ENCODE measurements at places on chromosomes 7 and 10.

GRCh38 chr7:41881331-41882130, 178.6 kb upstream of the INHBA start:
- DNase-seq = peak; percentile 81

DNA sequence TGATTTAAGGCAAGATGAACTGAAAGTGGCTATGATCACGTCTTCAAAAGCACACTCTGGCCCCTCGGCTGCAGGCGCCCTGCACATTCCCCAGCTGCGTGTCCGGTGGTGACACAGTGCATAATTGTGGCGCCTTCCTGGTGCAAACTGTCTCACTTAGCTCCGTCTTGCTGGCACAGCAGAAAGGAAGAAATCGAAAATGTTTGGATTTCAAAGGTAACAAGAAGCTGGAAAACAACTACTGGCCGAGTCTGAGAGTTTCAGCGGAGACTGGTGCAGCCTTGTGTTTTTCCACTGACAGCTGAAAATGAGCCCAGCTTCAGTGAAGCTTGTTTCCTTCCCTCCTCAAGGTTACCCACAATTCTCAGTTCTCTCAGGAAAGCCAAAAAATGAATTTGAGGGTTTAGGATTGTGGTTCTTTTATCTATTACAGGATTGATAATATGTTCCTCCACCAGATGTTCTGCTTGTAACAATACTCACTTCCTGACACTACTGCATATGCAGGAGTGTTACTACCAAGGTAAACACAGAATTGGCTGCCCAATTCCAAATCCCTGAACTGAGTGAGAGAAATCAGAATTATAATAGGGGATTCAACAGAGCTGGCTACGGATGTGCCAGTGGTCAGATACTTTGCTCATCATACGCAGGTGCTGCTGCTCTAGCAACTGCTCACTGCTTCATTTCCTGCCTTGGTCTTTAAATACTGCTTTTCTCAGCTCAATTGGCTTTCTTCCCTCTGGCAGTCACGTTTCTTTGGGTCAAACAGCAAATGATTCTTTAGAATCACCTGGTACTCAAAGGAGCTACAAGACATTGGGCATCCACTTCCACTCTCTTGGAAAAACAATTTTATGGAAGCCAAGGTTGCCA, 63.7 kb downstream of the TRUB1 start:
- DNase-seq = no peak

DNA sequence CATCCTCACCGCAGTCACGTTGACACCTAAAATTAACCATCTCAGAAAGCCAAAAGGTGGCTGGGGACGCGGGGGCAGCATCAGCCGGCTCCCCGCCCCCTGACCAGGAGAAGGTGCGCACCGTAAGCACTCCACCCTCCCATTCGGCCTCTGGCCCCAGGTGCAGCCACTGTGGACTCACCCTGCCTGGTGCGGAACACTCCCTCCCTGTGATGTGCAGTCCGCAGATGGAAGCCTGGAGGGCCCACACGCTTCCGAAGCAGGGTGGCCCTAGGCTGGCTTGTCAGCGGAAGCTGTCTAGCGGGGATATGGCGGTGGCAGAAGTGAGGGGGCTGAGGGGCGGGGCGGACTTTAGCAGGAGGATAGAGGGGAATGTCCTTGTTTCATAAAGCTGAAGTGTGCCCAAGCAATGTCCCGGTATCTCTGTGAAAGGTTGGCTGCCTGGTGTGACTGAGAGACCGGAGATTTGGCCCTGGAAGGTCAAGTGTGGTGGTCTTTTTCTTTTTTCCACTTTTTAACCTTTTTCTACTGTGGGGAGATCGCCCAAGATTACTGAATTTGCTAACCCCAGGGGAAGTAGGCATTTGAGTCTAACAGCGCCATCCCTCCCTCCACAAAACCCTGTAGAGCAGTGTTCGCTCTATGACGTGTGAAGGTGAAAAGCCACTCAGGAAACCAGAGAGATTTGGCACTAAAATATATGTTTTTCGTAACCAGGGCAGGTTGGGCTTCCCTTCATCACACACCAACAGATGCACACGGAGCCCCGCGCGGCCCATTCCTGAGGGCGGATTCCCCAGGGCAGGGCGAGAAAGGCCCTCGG, 74.7 kb downstream of the CXCL12 start:
- DNase-seq = no peak

DNA sequence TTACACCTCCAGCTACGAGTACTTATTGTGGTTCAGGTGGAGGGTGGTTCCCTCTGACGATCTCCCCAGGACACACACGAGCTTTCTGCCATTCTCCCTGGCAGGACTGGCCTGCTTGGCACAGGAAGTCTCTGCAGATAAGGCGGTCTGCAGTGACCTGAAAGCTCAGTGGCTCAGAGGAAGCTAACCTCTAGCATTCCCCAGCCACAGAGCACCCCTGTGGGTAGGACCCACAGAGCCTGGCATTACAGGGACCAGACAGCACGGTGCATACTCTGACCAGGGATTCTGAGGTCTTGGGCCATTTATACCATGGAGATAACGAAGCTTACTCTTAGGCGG, 1.9 kb upstream of the GPR146 start:
- DNase-seq = no peak

DNA sequence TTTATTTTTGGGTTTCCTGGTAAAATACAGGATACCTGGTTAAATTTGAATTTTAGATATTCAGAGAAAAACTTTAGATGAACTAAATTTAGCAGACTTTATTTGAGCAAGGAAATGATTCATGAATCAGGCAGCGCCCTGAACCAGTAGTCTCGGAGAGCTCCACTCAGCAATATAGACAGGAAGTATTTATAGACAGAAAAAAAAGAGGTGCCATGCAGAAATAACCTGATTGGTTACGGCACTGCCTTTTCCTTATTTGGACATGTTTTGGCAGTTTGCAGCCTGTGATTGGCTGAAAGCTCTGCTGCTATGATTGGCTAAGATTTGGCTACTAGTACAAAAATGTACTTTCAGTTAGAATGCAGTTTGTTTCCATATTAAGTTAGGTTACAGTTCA, 198.3 kb upstream of the DKK1 start:
- no peak for DNase-seq

DNA sequence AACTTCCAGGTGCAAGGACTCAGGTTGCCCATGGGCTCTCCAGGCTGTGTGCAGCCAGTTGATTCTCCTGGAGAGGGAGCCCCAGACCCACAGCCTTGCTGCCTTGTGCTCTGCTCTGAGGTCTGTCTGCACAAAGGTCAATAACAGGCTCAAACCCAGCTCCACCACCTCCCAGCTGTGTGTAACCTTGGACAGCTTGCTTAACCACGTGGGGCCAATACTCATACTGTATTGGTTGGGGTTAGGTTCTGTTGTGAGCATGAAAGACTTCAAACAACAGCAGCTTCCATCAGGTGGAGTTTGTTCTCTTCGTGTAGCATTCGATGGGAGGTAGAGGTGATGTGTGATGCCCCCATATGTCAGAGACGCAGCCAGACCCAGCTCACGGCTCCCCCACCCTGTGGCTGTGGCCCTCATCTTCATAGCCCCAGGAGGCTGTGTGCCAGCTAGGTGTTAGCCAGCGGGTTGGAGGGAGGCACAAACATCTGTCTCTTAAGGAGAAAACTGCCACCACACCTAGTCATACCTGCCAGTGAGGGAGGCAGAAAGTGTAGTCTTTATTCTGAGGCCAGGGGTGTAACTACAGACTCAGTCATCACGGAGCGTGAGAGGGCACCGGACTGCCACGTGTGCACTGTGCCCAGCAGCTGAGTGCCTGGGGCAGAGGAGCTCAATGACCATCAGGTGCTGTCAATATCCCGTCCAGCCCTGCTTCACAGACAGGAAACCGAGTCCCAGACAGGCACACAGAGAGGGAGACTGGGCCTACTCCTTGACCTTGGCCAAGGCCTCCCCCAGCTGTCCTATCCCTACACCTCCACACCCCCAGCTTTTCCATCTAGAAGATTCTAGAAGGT, 8.1 kb upstream of the POLD2 start:
- no peak for DNase-seq

DNA sequence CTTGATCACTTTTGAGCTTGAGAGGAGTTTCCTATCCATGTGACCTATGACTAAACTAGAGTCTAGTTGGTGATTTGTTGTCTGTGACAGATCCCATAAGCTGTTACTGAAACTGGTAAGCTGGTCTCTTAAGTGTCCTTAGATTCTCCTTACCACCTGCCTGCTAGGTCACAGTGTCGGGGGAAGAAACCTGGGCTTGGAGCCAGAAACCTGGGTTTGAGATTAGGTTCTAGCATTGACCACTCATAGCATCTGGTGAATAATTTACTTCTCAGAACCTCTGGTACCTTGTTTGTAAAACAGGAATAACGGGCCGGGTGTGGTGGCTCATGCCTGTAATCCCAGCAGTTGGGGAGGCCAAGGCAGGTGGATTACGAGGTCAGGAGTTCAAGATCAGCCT, 21.8 kb upstream of the ITPRID1 start:
- DNase-seq = no peak

DNA sequence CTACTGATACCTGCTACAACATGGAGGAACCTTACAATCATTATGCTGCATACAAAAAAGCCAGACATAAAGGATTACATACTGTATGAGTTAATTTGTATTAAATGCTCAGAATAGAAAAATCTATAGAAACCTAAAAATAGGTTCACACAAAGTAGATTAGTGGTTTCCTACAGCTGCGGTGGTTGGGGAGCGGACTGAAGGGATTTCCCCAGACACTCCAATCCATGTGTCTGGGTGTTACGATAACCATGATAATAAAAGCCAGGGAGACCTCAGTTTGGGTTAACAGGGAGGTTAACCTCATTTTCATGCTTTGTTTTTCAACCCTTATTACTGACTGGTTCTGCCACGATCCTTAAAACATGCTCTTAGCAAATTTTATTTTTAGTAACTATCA, 355.9 kb downstream of the KCNMA1 start:
- DNase-seq = no peak

DNA sequence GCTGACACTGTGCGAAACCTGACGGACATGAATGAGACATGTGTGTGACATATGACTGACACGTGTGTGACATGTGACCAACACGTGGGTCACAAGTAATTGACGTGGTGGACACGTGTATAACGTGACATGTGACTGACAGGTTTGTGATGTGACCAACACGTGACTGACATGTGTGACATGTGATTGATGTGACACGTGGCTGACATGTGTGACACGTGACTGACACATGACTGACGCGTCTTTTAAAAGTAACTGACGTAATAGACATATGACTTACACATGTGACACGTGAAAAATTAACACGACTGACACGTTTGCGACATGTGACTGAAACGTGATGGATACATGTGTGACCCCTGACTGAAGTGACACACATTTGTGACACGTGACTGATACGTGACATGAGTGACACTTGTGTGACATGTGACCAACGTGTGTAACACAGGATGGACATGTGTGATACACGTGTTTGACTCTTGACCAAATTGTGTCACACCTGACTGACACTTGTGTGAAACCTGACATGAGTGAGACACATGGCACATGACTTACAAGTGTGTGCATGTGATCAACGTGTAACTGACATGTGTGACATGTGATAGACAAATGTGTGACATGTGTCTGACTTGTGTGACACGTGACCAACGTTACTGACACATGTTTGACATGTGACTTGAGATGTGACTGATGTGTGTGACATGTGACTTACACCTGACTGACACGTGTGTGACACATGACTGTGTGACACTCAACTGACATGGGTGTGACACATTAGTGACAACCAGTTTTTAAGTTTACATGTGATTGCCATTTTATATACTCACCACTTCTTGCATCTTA, 56.9 kb downstream of the ZNF92 start:
- DNase-seq = no peak

GRCh38 chr10:80957161-80957560, 419.5 kb downstream of the SH2D4B start:
- no peak for DNase-seq

DNA sequence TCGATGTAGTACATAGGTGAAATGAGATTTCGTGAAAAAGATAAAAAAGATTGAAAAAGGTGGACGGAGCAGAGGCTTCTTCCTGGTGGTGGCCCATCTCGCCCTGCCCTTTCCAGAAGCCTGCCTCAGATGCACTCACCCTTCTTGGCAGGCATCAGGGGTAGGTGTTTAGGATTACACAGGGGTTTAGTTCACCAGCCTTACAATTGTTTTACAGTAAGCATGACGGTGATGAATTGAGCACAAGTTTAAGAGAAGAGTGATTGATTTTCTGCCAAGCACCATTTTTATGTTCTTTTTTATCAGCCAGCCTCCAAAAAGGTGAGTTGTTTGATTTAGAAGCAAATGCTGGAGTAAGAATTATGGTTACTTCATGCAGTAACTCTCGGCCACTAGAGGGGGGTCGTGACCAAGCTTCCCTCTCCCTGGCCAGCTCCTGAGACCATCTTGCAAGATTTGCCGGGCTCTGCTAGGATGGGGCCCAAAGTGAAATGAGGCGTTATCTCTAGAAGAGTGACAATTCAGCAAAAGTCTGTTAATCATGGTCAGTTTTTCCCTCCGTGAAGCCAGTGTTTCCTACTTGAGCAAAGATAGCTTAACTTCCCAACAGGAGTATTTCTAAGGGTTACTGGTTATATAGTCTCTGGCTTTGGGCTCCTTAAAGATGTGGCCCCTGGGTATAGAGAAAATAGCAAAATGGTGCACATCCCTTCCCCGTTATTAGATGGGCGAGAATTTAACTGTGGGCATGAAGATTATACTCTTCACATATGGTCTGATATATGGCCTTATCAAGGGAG, 228.8 kb downstream of the BMPER start:
- no peak for DNase-seq

- DNase-seq = no peak
Observed at GRCh38 chr10:34310234-34310633, 504.9 kb downstream of the PARD3 start.

GRCh38 chr7:881441-882234, 5.3 kb downstream of the GET4 start:
- no peak for DNase-seq

GRCh38 chr10:98676895-98677294, 230.2 kb upstream of the HPS1 start:
- no peak for DNase-seq

GRCh38 chr7:5139998-5140397, 50.0 kb upstream of the WIPI2 start:
- DNase-seq = peak; percentile 41

GRCh38 chr7:30270921-30271320, 13.5 kb upstream of the ZNRF2 start:
- DNase-seq = no peak

DNA sequence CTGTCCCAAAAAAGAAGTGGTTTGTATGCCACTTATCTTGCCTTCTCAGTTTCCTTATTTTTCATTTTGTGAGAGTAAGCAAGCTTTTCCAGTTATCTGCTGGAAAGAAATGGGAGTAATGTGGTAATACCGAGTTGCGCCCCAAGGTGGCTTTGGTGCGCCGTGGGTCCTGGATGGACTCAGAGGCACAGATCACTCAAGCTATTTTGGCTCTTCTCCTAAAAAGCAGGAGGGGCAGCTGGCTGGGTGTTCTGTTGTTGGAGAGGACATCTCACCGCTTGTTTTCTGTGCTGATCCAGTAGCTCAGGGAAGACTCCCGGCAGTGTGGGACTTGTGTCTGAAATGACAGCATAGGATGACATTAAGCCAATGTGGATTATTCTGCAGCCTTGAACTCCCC, 16.4 kb downstream of the PRKRIP1 start:
- DNase-seq = peak; percentile 55

DNA sequence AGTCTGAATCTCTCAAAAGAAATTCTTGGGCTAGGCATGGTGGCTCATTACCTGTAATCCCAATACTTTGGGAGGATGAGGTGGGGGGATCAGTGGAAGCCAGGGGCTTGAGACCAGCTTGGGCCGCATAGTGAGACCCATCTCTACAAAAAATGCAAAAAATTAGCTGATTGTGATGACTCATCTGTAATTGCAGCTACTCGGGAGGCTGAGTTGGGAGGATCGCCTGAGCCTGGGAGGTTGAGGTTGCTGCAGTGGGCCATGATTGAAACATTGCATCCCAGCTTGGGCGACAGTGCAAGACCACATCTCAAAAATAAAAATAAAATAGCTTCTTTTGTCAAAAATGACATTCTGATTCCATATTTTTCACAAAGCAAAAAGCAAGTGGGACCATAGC, 644.8 kb upstream of the FOXK1 start:
- DNase-seq = no peak

Data from activated T-cell treated with anti-CD3 and anti-CD28 coated beads, Interleukin-2, amount 50 U/mL, for 24 hours (primary cell).